ENCODE measurements at places on chromosomes 3 and 15. TPM values are rescaled to one million over a fixed set of nuclear protein-coding genes. Genes with fewer than 3 reads are reported as not detected.

GRCh38 chr3:17726313-17726712 is 16.1 kb downstream of the TBC1D5 start:
- no peak for DNase-seq

- peak; percentile 2 for DNase-seq
Observed at GRCh38 chr15:82312586-82313349, 36.5 kb downstream of the GOLGA6L10 start.

DNA sequence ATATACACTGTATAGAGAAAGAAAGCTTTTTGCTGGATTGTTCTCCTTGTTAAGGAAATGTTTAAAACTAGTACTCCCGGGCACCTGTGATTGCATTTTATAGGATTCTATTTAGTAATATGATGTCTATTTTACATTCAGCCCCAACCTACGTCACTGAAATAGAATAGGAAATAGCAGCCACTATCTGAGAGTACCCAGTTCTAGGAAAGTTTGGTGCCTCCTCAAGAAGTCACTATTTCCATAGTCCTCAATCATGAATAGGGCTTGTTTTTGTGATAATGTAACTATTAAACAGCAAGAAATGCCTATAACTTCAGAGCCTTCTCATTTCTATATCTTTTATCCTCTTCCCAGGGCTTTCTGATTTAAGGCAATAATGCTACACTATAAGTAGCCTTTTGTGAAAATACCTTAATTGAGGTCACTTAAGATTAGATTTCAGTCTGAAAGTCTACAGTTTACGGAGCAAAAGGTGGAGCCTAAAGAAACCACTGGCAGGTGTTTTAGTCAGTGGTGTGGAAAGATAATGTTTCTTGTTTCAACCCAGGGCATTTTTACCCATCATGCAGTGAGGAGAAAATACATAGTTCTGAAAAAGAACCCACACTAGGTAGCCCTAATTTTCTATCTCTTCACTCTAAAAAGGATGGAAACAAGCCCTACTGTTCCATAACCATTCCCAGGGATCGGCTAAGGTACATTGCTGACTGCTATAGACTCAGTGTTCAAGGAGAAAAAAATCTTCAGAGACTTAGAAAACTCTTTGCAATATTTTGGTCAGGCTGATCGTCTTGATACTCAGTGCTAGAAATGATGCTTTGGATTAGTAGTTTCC is 38.7 kb downstream of the TIGIT start:
- DNase-seq = no peak

GRCh38 chr3:98003306-98003969 is 31.2 kb upstream of the RIOX2 start:
- DNase-seq = no peak

DNA sequence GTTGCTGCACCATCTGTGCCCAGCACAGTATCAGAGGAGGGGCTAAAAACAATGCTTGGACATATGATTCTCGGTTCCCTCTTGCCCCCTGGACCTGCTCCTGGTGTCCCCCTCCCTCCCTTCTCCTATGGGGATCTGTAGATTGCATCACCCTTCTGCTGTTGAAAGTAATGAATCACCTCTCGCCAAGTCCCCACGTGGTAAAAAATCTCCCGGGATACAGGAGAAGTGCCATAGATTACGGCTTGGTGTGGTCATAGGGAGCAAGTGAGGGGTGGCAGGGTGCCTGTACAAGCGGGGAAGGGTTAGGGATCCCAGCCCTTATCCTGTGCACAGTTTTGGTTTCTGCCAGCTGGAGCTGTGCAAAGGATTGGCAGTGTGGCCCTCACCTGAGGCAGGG is 37.7 kb downstream of the AMOTL2 start:
- peak; percentile 81 for DNase-seq

- DNase-seq = peak; percentile 30
Observed at GRCh38 chr3:66722675-66723074, 221.9 kb upstream of the LRIG1 start.

DNA sequence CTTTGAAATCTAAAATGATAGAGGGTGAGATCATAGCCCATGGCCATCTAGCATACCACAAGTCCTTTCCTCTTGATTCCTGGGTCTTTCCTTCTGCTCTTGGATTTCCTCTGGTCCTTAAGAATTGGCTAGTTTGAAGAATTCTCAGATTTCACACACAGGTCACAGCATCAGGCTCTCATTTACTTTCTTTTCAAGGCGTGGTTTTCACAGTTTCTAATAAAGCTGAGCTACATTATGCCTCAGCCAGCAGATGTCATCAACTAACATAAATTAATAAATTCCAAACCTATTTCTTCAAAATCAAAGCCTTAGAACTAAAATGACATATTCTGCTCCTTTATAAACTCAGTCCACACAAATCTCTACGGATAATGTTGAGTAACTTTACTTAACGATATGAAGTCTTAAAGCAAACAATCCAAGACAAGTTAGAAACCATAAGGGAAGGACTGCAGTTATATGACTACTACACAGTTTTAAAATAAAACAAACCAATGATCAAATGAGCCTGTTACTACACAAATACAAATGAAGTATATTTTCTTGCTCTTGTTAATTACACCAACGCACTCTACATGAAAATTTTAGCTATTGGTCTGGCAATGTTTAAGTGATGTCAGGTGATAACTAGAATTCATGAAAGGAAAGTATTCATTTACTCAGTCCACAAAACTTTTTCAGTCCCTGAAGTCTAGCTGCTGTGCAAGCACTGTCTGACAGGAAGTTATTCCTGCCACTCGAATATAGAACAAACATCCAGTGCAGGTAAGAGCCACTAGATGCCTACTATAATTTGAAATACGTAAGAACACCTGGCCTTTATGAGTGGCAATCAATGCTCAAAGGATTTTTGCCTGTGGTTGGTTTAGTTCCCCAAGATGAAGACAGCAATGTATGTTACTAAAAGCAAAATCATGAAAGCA is 9.2 kb downstream of the CCDC14 start:
- no peak for DNase-seq

DNA sequence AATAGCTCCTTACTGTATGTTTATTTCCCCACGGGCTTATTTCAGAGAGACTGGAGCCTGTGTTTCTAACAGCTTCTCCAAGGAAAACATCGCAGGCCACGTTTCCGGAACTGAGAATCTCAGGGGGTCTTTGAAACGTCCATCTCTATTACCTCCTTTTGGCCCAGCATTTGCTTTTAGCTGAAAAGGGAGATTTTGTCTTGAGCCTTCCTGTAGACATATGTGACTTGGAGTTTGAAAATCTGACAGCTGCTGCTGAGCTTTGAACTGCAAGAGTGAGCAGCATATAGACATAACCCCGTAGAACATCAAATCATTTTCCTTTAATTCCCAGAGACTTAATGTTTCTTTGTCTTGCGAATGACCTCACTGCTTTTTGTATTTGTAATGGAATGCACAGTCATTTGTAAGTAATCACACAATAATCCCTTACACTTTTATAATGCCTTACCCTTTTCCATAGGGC is 54.6 kb downstream of the LPP start:
- DNase-seq = peak; percentile 21

DNA sequence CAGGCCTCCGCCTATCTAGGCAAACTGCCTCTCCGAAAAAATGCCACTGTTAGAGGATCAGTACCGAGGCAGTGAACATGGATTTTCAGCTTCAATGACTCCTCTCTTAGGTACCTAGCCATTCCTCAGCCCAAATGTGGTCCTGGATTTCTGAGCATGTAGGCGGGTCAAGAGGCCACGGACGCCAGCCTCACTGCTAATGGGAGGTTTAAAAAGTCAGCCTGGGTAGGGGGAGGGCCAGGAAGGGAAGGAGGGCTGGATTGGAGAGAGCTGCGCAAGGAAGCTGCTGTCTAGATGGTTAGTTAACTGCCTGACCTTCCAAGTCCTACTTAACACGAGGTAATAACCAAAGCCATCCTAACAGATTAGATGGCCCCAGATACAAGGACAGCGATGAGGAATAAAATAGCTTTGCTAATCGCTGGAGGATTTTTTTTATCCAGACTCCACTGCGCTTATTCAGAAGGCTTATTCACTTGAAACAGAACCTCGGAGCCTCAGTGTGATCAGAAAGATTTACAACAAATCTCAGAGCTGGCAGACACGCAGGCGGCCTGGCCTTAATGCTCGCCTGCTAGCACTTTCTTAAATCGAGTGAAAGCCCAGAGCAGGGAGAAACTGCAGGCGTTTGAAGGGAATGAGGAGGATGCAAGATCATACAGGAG is 34.3 kb downstream of the TLE3 start:
- no peak for DNase-seq

- DNase-seq = peak; percentile 90
Observed at GRCh38 chr3:64185436-64185835, 39.8 kb downstream of the PRICKLE2 start.

DAZL gene
- not detected for total RNA-seq

CYP8B1 gene
- total RNA-seq = not detected

FBXL2 gene
- total RNA-seq = 9.1 TPM

ZCWPW2 gene
- 0.38 TPM for total RNA-seq
